ENCODE measurements at places on chromosomes 3 and 15. TPM values are rescaled to one million over a fixed set of nuclear protein-coding genes. Genes with fewer than 3 reads are reported as not detected.

Gene LEKR1
- total RNA-seq = not detected

Gene ATP6V1A
- total RNA-seq = 11.3 TPM

GRCh38 chr15:53559364-53560277 lies 199.8 kb downstream of the WDR72 start:
- H3K4me3 ChIP-seq = no peak overlapping the region
- no peaks in the 10 kb centered on the region for H3K27me3 ChIP-seq
- H3K4me1 ChIP-seq = no peaks in the 10 kb centered on the region

DNA sequence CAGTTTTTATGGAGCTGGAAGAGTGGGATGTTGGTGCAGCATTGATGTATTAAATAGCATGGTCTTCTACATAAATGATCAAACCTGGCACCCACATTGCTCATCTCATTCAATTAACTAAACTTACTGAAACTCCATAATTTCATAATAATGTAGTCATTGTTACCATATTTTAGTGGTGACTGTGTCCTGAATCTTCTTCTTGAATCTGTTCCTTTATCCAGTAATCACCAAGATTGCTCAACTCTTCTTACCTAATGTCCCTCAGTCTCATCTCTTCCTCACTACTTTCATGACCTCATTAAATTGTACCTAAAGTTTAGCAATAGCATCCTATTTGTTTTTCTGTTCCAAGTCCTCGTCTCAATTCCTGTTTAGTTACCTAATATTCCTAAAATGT lies 69.8 kb downstream of the FGF7 start:
- H3K4me3 ChIP-seq = no peak overlapping the region
- DNase-seq = no peak
- no peak overlapping the region for H3K27ac ChIP-seq
- H3K36me3 ChIP-seq = no peaks in the 10 kb centered on the region

DNA sequence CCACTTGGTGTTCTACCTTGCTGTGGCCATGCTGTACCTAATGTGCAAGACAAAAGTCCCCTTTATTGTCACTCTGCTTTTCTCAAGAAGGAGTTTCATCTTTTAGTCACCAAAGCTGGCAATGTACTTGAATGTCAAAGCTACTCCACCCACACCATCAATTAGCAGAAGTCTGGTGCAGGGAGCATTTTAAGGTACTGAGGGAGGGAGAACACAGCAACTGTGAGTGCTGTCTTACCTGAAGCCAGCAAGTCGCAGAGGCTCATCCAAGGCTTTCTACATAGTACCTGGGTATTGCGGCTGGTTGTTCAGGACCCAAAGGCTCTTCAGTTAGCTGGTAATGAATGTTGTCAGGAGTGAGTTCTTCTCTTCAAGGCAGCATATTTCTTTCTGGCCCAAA lies 820.4 kb downstream of the OTOL1 start:
- no peaks in the 10 kb centered on the region for H3K27me3 ChIP-seq
- DNase-seq = no peak
- no peaks in the 10 kb centered on the region for H3K4me1 ChIP-seq

Gene PPP2R3A
- 26.3 TPM for total RNA-seq

Gene CCDC54
- not detected for total RNA-seq

- H3K4me3 ChIP-seq = no peak overlapping the region
- no peaks in the 10 kb centered on the region for H3K4me1 ChIP-seq
- no peak for DNase-seq
- no peaks in the 10 kb centered on the region for H3K27me3 ChIP-seq
- no peaks in the 10 kb centered on the region for H3K36me3 ChIP-seq
- H3K27ac ChIP-seq = no peak overlapping the region
Observed at GRCh38 chr3:98171071-98171470, 4.6 kb downstream of the OR5H15 start.

GRCh38 chr3:182735672-182736071 lies 57.6 kb upstream of the ATP11B start:
- no peak overlapping the region for H3K4me3 ChIP-seq
- DNase-seq = no peak
- H3K36me3 ChIP-seq = no peaks in the 10 kb centered on the region
- H3K27ac ChIP-seq = no peak overlapping the region
- peaks cover 7% of the 10 kb centered on the region for H3K4me1 ChIP-seq

Gene OSBPL10
- 4.0 TPM for total RNA-seq

Gene A4GNT
- total RNA-seq = not detected

Gene STRIT1
- total RNA-seq = 507 TPM

- no peaks in the 10 kb centered on the region for H3K27me3 ChIP-seq
- H3K4me3 ChIP-seq = no peak overlapping the region
- H3K27ac ChIP-seq = peak overlapping the region; percentile 68
- H3K4me1 ChIP-seq = peaks cover 32% of the 10 kb centered on the region
Observed at GRCh38 chr3:12833222-12834161, 7.9 kb downstream of the RPL32 start.

- no peaks in the 10 kb centered on the region for H3K36me3 ChIP-seq
- no peak overlapping the region for H3K4me3 ChIP-seq
- H3K27ac ChIP-seq = no peak overlapping the region
- no peaks in the 10 kb centered on the region for H3K4me1 ChIP-seq
- H3K27me3 ChIP-seq = no peaks in the 10 kb centered on the region
Observed at GRCh38 chr15:51386486-51386885, 45.0 kb downstream of the GLDN start.

GRCh38 chr3:78632925-78633553 lies 1134.8 kb downstream of the ROBO1 start:
- DNase-seq = no peak
- no peaks in the 10 kb centered on the region for H3K36me3 ChIP-seq
- no peak overlapping the region for H3K4me3 ChIP-seq
- H3K27ac ChIP-seq = no peak overlapping the region
- no peaks in the 10 kb centered on the region for H3K27me3 ChIP-seq

DNA sequence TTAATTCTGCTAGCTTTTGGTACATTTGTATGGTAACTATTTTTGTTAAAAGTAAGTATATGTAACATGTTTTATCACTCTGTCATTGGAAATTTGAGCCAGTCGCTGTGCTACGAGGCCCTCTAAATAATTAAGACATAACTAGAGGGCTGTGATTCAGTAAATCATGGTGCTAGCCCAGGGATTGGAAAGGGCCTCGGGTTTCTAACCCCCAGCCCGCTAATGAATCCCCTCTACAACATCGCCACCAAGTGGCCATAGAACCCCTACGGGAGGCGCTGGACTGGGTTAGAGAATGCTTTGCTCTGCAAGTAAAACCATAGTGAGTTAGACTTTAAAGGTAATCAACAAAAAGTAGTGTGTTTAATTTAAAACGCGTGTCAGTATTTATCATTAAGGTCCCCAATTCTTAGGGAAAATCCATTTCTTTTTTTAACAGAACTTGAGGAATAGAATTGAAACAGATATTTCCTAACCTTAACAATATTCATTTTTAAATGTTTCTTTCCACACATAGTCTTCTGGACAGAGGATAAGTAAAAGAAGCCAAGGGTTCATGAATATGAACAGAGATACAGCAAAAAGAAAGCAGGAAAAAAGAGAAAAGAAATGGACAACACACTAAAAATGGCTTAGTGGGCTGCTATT lies 744.7 kb downstream of the EPHA3 start:
- H3K27me3 ChIP-seq = no peaks in the 10 kb centered on the region
- H3K4me1 ChIP-seq = no peaks in the 10 kb centered on the region
- H3K27ac ChIP-seq = no peak overlapping the region
- H3K36me3 ChIP-seq = no peaks in the 10 kb centered on the region
- H3K4me3 ChIP-seq = no peak overlapping the region
- no peak for DNase-seq

- no peak for DNase-seq
- no peaks in the 10 kb centered on the region for H3K4me1 ChIP-seq
- no peaks in the 10 kb centered on the region for H3K36me3 ChIP-seq
- no peaks in the 10 kb centered on the region for H3K27me3 ChIP-seq
Observed at GRCh38 chr3:47370887-47371697, 9.7 kb upstream of the PTPN23 start.

Gene RARB
- 3.0 TPM for total RNA-seq

Measured in gastrocnemius medialis (tissue), 4 donors.